CD4-positive, alpha-beta memory T cell (primary cell): ENCODE measurements at places on chromosomes 7 and 10. TPM values are rescaled to one million over a fixed set of nuclear protein-coding genes. Genes with fewer than 3 reads are reported as not detected.

The FUOM gene
- total RNA-seq, result 18.1 TPM

DNA sequence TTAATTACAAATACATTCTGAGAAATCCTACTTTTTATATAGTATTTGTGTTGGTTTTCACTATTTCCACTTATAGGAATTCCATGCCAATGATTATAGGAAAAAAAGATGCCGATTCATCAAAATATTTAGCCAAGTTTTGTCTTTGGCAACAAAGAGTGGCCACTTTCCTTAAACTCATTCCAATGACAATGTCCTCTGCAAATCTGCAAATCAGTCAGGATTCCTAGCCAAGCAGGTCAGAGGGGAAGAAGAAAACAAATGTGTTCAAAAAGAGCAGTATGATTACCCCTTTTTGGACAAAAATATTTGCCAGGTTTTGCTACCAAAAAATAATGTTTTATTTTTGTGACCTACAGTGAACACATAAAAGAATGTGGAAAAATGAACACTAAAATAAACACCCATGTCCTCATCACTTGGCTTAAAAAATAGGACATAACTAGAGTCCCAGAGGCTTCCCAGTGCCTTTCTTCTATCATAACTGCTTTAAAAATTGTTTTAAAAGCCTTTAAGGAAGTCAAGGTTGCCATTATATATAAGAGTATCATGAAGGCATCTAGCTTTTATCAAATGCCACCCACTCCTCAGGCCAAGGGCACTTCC lies 125.9 kb downstream of the ADAM12 start:
- H3K27me3 ChIP-seq, result no peaks in the 10 kb centered on the region
- no peak for DNase-seq
- H3K36me3 ChIP-seq, result no peaks in the 10 kb centered on the region
- H3K4me1 ChIP-seq, result no peaks in the 10 kb centered on the region
- H3K27ac ChIP-seq, result no peak overlapping the region
- H3K4me3 ChIP-seq, result no peak overlapping the region

- DNase-seq, result peak; percentile 8
- no peaks in the 10 kb centered on the region for H3K36me3 ChIP-seq
- no peaks in the 10 kb centered on the region for H3K27me3 ChIP-seq
- peaks cover 6% of the 10 kb centered on the region for H3K4me1 ChIP-seq
- H3K27ac ChIP-seq, result no peak overlapping the region
Observed at GRCh38 chr10:29811751-29812427, 177.1 kb upstream of the SVIL start.

GRCh38 chr7:85343484-85343883 lies 156.6 kb upstream of the SEMA3D start:
- no peak for DNase-seq
- H3K27ac ChIP-seq, result no peak overlapping the region
- no peak overlapping the region for H3K4me3 ChIP-seq
- no peaks in the 10 kb centered on the region for H3K27me3 ChIP-seq

- H3K4me1 ChIP-seq, result peaks cover 28% of the 10 kb centered on the region
- no peaks in the 10 kb centered on the region for H3K27me3 ChIP-seq
- H3K27ac ChIP-seq, result peak overlapping the region; percentile 63
- peaks cover 6% of the 10 kb centered on the region for H3K36me3 ChIP-seq
- peak overlapping the region; percentile 78 for H3K4me3 ChIP-seq
Observed at GRCh38 chr10:93701866-93702209, 554 bp downstream of the FRA10AC1 start.

DNA sequence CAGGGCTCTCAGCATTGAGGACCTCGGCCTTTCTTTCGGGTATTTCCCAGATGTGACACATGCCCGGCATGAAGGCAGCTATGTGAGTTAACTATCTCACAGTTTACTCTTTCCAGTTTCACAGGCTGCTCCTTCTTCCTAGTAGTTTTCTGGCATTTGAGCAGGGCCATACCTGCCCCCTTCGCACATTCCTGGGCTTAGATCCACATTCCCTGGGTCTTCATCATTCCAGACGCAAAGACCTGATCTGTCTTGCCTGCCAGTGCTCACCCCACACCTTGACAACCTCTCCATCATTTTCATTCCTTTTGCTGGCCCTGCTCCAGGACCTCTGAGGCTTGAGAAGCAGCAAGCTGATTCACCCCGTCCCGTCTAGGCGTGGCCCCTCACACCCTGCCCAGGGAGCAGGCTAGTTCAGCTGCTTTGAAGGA lies 227.5 kb downstream of the WDR11 start:
- no peaks in the 10 kb centered on the region for H3K4me1 ChIP-seq
- no peak overlapping the region for H3K4me3 ChIP-seq
- H3K27ac ChIP-seq, result no peak overlapping the region
- H3K27me3 ChIP-seq, result no peaks in the 10 kb centered on the region
- DNase-seq, result no peak

The ACTL6B gene
- not detected for total RNA-seq

DNA sequence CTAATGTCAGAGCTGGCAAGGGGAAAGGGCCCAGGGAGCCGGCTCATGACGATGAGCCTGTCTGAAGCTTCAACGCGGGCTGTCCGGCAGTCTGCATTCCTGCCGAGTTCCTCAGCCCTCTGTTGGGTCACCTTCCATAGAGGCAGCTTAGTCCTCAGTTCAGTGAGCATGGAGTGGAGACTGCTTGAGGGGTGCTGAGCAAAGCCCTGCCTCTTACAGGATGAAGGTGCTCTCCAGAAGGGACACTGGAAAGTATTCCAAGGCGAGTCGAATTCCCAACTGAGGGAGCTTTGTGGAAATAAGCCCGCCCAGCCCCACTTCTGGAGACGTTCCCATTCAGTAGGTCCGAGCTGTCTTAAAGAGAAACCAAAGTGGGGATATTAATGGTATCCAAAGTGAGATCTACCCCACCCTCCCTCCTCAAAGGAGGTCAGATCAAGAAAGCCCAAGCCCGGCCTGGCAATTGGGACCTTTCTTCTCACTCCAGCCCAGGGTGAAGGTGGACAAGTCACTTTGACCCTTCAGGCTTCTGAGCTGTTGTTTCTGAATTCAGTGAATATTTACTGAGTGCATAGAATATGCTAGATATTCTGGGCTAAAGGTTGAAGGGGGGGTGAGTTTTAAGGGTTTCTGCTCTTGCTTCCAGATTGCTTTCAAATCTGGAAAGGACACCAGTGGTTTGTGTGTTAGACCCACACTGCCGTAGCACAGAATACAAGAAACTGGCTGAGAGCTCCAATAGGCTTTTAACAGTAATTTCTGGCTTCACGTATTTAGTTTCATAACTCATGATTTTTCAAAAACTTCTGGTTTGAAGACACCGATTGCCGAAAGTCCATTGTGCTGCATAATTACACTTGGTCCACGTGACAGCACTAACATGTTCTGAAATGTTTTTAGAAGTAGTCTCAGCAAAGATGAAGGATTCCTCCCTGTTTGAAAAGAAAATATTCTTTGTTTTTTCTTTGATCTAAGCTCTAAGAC lies 3.5 kb downstream of the EGFR start:
- no peak for DNase-seq
- no peak overlapping the region for H3K27ac ChIP-seq
- no peaks in the 10 kb centered on the region for H3K36me3 ChIP-seq
- H3K4me3 ChIP-seq, result no peak overlapping the region
- H3K4me1 ChIP-seq, result no peaks in the 10 kb centered on the region

DNA sequence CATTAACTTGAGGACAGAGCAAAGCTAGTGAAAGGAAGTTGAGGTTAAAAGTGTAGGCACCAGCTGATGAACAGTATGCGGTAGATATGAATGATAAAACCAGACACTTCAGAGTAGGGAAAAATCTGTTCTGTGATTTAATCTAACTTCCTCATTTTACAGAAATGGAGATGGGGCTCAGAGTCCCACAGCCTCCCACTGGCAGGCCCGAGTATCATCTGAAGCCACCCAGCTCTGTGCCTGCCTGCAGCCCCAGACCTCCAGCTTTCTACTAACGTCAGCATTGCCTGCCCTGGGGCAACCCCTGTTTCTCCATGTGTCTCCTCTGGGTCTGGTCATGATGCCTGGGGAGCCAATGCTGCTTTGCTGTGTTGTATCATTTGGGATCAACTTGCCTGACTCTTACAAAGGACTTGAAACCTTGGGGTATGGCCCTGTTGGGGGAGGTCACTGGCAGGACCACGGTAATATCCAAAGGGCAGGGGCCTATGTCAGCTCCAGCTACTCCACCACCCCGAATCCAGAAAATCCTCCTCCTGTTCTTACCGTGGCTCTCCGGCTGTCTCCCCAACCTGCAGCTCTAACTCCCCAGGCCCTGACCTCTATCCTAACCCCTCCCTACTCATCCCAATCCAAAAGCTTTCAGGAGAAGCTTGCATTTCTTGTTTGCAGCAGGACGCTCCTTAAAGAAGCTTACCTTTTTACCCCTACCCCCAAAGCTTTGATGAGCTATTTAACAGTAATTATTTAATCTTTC lies 56.2 kb upstream of the NPY start:
- H3K4me1 ChIP-seq, result peaks cover 24% of the 10 kb centered on the region
- DNase-seq, result peak; percentile 57
- no peaks in the 10 kb centered on the region for H3K36me3 ChIP-seq
- H3K4me3 ChIP-seq, result no peak overlapping the region
- no peak overlapping the region for H3K27ac ChIP-seq

GRCh38 chr10:5465976-5466450 lies 33.4 kb downstream of the CALML5 start:
- H3K27ac ChIP-seq, result no peak overlapping the region
- H3K36me3 ChIP-seq, result no peaks in the 10 kb centered on the region
- H3K4me3 ChIP-seq, result no peak overlapping the region
- no peaks in the 10 kb centered on the region for H3K27me3 ChIP-seq
- DNase-seq, result no peak

GRCh38 chr7:85341121-85341520 lies 154.3 kb upstream of the SEMA3D start:
- DNase-seq, result no peak
- no peaks in the 10 kb centered on the region for H3K36me3 ChIP-seq
- H3K27me3 ChIP-seq, result no peaks in the 10 kb centered on the region
- no peak overlapping the region for H3K27ac ChIP-seq

DNA sequence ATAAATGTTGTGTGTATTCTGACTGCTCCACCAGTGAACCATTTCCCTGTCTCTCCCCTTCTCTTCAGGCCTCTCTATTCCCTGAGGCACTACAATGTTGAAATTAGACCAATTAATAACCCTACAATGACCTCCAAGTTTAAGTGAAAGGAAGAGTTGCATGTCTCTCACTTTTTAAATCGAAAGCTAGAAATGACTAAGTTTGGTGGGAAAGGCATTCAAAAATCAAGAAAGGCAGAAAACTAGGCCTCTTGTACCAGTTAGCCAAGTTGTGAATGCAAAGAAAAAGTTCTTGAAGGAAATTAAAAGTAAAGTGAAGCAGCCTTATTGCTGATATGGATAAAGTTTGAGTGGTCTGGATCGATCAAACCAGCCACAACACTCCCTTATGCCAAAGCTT lies 198.3 kb upstream of the YAE1 start:
- no peaks in the 10 kb centered on the region for H3K4me1 ChIP-seq
- DNase-seq, result no peak
- no peaks in the 10 kb centered on the region for H3K36me3 ChIP-seq
- no peak overlapping the region for H3K27ac ChIP-seq
- H3K27me3 ChIP-seq, result no peaks in the 10 kb centered on the region
- no peak overlapping the region for H3K4me3 ChIP-seq

GRCh38 chr10:86668297-86669165 lies at the start of gene LDB3:
LDB3 (plus strand) TSS chr10:86668511; CDS start chr10:86668692, 181 bp downstream.
- H3K27me3 ChIP-seq, result no peaks in the 10 kb centered on the region
- H3K36me3 ChIP-seq, result no peaks in the 10 kb centered on the region
- no peak for DNase-seq
- no peak within 1 kb of the TSS for H3K4me3 ChIP-seq

- H3K27me3 ChIP-seq, result no peaks in the 10 kb centered on the region
- no peaks in the 10 kb centered on the region for H3K36me3 ChIP-seq
- peaks cover 21% of the 10 kb centered on the region for H3K4me1 ChIP-seq
- no peak overlapping the region for H3K4me3 ChIP-seq
Observed at GRCh38 chr7:6628045-6628444, 9.1 kb upstream of the ZNF316 start.

GRCh38 chr7:95794917-95795515 lies 22.7 kb downstream of the DYNC1I1 start:
- H3K4me1 ChIP-seq, result no peaks in the 10 kb centered on the region
- no peak overlapping the region for H3K27ac ChIP-seq
- no peak for DNase-seq
- H3K27me3 ChIP-seq, result no peaks in the 10 kb centered on the region
- no peak overlapping the region for H3K4me3 ChIP-seq
- no peaks in the 10 kb centered on the region for H3K36me3 ChIP-seq

DNA sequence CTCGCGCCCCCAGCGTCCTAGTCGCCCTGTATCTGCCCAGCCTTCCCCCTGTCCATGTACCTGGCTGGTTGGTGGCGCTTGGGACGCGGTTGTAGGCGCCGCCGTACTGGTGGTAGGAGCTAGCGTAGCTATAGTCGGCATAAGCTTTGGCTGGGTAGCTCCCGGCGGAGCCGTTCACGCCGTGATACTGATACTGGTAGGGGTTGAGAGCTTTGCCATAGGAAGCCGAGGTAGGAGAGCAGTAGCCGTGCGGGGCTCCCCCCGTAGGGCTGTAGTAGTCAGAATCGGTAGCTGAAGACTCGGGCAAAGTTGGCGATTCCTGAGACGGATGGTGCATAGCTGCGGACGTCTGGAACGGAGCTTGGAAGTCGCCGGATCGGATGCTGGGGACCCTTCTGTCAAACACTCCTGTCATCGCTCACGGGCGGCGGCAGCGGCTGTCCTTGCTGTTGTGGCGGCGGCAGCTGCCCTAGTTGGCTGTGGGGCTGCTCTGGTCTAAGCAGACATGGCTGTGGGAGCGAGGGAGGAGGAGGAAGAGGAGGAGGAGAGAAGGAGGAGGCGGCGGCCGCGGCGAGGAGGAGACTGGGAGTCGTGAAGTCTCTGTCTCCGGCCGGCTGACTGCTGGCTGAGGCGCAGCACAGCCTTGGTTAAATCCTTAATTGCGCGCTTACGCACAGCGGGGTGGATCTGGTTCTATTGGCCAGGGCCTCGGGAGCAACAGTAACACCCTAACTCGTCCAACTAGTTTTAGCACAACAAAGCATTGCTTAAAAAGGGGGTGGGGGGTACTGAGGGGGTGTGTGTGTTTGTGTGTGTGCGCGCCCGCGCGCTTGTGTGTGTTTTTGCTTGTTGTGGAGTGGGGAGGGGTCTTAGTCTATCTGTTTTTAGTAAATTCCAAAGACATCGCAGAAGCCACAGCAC lies at the start of gene DLX5:
Gene DLX5 (minus strand): TSS at position 623 of the 921 bp plus-strand sequence. CDS start 208 bp downstream, at position 415.
- peaks cover 55% of the 10 kb centered on the region for H3K27me3 ChIP-seq
- no peak within 1 kb of the TSS for H3K27ac ChIP-seq
- H3K4me1 ChIP-seq, result peaks cover 17% of the 10 kb centered on the region
- no peaks in the 10 kb centered on the region for H3K36me3 ChIP-seq
- H3K4me3 ChIP-seq, result no peak within 1 kb of the TSS

The MGMT gene
- 21.2 TPM for total RNA-seq

- no peaks in the 10 kb centered on the region for H3K27me3 ChIP-seq
- no peak overlapping the region for H3K27ac ChIP-seq
- no peaks in the 10 kb centered on the region for H3K4me1 ChIP-seq
Observed at GRCh38 chr10:14299556-14299955, 31.2 kb downstream of the FRMD4A start.

- H3K27me3 ChIP-seq, result no peaks in the 10 kb centered on the region
- DNase-seq, result no peak
Observed at GRCh38 chr7:83161186-83161585, 1.5 kb downstream of the PCLO start.

The LDB1 gene
- 135 TPM for total RNA-seq

GRCh38 chr10:88459530-88459929 lies 123.6 kb downstream of the RNLS start:
- no peak overlapping the region for H3K4me3 ChIP-seq
- no peak overlapping the region for H3K27ac ChIP-seq
- DNase-seq, result no peak
- no peaks in the 10 kb centered on the region for H3K36me3 ChIP-seq
- no peaks in the 10 kb centered on the region for H3K4me1 ChIP-seq

The PDE1C gene
- not detected for total RNA-seq

The NXPH1 gene
- total RNA-seq, result not detected

The SFTPD gene
- total RNA-seq, result not detected

The CALHM3 gene
- total RNA-seq, result not detected

- no peak overlapping the region for H3K27ac ChIP-seq
- H3K4me1 ChIP-seq, result no peaks in the 10 kb centered on the region
- DNase-seq, result no peak
- H3K36me3 ChIP-seq, result no peaks in the 10 kb centered on the region
- no peak overlapping the region for H3K4me3 ChIP-seq
Observed at GRCh38 chr7:30238721-30239441, 45.5 kb upstream of the ZNRF2 start.
